Activated CD4-positive, alpha-beta memory T cell treated with anti-CD3 and anti-CD28 coated beads for 36 hours (primary cell): ENCODE measurements at places on chromosomes 7 and 10. TPM values are rescaled to one million over a fixed set of nuclear protein-coding genes. Genes with fewer than 3 reads are reported as not detected.

DNA sequence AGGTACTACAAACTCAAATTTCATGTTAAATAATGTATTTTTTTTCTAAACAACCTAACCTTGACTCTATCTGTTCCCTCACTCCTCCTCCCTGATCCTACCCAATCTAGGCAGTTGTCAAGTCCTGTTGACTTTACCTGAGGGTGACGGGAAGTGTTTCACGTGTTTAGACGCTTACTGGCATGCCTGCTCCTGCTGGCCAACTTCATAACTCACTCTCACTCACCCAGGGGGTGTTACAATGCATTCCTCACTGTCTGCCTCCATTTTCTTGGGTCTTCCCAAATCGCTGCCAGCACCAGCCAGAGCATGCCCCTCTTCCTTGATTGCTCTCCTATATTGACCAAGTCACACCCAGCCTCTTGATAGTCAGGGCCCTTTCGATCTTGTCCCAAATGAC is 28.3 kb downstream of the CRCP start:
- no peak overlapping the region for H3K4me3 ChIP-seq
- H3K27ac ChIP-seq: no peak overlapping the region
- DNase-seq: no peak
- H3K4me1 ChIP-seq: peaks cover 4% of the 10 kb centered on the region
- peaks cover 42% of the 10 kb centered on the region for H3K36me3 ChIP-seq

DNA sequence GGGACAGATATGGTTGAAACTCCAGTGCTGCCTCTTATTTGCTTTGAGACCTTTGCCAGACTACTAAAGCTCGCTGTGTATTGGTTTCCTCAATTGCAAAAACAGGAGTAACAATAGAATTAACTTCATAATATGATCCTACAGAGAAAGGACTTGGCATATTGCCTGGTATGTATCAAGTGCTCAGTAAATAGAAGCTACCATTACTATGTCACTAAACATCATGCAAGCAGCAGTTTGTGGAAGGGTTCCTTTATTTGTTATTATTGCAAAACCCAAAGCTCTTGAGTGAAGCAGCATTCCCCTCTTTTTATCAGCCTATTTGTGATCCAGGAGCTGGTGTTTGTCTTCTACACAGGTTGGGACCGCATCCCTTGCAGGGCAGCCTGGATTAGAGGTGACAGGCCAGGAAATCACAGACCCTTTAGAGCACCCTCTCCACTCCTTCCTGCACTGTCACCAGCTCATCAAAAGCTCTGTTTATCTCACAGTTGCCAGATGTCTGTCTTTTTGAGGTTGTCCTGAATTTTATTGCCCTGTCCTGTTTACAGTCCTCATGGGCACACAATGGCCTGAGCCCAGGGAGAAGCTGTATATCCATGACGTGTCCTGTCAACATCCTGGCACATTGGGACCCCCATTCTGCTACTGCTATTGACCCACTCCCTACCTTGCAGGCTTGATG is 121.5 kb downstream of the SNX10 start:
- no peak for DNase-seq
- H3K4me1 ChIP-seq: no peaks in the 10 kb centered on the region
- H3K27ac ChIP-seq: no peak overlapping the region
- H3K36me3 ChIP-seq: no peaks in the 10 kb centered on the region

DNA sequence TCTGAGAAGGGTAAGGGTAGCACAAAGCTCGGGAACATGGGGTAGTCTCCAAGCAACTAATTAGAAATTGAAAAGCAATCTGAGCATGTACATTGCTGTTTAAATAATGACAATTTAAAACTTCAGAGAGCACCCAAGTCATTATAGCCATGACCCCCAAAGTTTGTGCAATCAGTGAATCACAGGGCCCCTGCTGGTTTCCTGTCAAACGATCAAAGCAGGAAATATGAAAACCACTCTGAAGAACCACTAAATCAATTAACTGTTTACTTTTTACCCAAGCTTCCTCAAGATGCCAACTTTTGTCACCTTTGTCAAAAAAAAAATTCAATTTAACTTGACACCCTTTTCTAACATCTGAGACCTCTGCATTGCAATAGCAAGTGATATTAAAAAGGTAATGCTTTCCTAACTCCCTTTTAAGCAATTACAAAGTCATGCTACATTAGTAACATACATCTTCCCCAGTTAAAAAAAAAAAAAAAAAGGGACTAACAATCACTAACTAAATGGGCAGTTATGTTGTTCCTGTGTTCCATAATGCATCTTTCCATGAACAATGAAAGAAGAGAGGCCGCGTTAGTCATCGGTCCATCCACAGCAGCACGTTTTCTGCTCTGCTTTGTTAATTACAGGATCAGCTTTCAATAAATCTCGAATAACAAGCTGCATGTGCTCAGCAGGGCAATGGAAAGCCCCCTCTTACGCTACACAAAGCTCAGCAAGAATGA is 80.6 kb downstream of the ETV1 start:
- H3K27me3 ChIP-seq: no peaks in the 10 kb centered on the region
- no peaks in the 10 kb centered on the region for H3K36me3 ChIP-seq
- peak; percentile 29 for DNase-seq

SPDYE8 gene
- total RNA-seq: not detected
